ENCODE measurements at places on chromosomes 3 and 15. TPM values are rescaled to one million over a fixed set of nuclear protein-coding genes. Genes with fewer than 3 reads are reported as not detected.

The IMPG2 gene
- 2.4 TPM for total RNA-seq

The ZPLD1 gene
- not detected for total RNA-seq

The HYKK gene
- total RNA-seq: 2.8 TPM

The ACTC1 gene
- total RNA-seq: 19.6 TPM

The MORC1 gene
- not detected for total RNA-seq

The PSTPIP1 gene
- total RNA-seq: 12.4 TPM

DNA sequence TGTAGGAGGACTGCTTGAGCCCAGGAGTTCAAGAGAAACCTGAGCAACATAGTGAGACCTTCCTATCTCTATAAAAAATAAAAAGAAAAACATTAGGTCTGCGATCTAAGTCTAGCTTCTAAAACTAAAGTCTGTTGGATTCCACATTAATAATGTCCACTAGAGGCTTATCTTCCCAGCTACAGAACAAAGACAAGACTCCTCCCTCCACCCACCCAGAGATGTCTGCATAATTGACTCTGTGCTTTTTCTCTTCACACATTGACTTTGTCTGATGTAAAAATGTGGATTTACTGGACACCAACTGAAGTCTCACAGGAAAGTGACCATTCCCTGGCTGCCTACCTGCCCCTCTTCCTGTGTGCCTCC, 91.8 kb downstream of the ATP10A start:
- no peak overlapping the region for H3K27ac ChIP-seq
- peaks cover 6% of the 10 kb centered on the region for H3K4me1 ChIP-seq
- no peaks in the 10 kb centered on the region for H3K36me3 ChIP-seq
- no peak overlapping the region for H3K4me3 ChIP-seq

GRCh38 chr3:16873872-16874271, 10.9 kb upstream of the PLCL2 start:
- H3K4me1 ChIP-seq: peaks cover 3% of the 10 kb centered on the region
- H3K27ac ChIP-seq: no peak overlapping the region
- DNase-seq: no peak
- no peak overlapping the region for H3K4me3 ChIP-seq

- H3K4me3 ChIP-seq: no peak overlapping the region
- peaks cover 5% of the 10 kb centered on the region for H3K36me3 ChIP-seq
- H3K4me1 ChIP-seq: no peaks in the 10 kb centered on the region
Measured at GRCh38 chr3:45362758-45363157, 25.6 kb upstream of the LARS2 start.

- H3K36me3 ChIP-seq: peaks cover 5% of the 10 kb centered on the region
- H3K4me1 ChIP-seq: no peaks in the 10 kb centered on the region
- H3K4me3 ChIP-seq: no peak overlapping the region
- H3K27me3 ChIP-seq: peaks cover 9% of the 10 kb centered on the region
- DNase-seq: no peak
- peak overlapping the region; percentile 38 for H3K27ac ChIP-seq
Measured at GRCh38 chr15:100106732-100107131, 235.0 kb downstream of the ADAMTS17 start.

- DNase-seq: no peak
- no peaks in the 10 kb centered on the region for H3K27me3 ChIP-seq
- peaks cover 2% of the 10 kb centered on the region for H3K4me1 ChIP-seq
- no peak overlapping the region for H3K27ac ChIP-seq
Measured at GRCh38 chr3:164550857-164551256, 527.4 kb downstream of the SI start.

GRCh38 chr3:74066456-74066855, 441.7 kb upstream of the PDZRN3 start:
- no peak for DNase-seq
- H3K4me3 ChIP-seq: no peak overlapping the region
- H3K36me3 ChIP-seq: no peaks in the 10 kb centered on the region
- peaks cover 2% of the 10 kb centered on the region for H3K27me3 ChIP-seq

GRCh38 chr3:126734106-126734723, 30.2 kb downstream of the CHCHD6 start:
- DNase-seq: no peak
- peaks cover 2% of the 10 kb centered on the region for H3K27me3 ChIP-seq
- H3K27ac ChIP-seq: no peak overlapping the region
- H3K36me3 ChIP-seq: peaks cover 19% of the 10 kb centered on the region
- H3K4me1 ChIP-seq: peaks cover 18% of the 10 kb centered on the region

DNA sequence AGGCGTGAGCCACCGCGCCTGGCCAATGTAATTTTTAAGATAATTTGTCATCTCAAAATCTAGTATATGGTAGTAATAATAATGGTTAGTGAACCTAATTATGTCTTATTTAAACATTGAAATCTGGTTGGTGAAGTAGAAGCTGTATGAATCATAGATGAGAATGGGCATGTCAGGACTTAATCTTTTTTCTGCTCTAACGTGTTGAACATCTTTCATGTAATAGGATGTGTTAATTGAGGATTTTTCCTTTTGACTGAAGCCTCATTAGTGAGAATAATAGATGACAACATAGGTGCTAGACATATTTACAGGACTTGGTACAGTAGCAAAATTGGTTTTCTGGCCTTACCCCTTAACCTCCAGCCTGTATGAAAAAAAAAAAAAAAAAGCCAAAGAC, 835.6 kb downstream of the IGSF11 start:
- peaks cover 18% of the 10 kb centered on the region for H3K36me3 ChIP-seq
- DNase-seq: no peak
- H3K4me3 ChIP-seq: no peak overlapping the region

- H3K27me3 ChIP-seq: no peaks in the 10 kb centered on the region
- H3K4me3 ChIP-seq: no peak overlapping the region
- H3K27ac ChIP-seq: no peak overlapping the region
- no peaks in the 10 kb centered on the region for H3K36me3 ChIP-seq
- DNase-seq: no peak
- H3K4me1 ChIP-seq: peaks cover 21% of the 10 kb centered on the region
Measured at GRCh38 chr3:73045391-73045790, 16.1 kb upstream of the EBLN2 start.

DNA sequence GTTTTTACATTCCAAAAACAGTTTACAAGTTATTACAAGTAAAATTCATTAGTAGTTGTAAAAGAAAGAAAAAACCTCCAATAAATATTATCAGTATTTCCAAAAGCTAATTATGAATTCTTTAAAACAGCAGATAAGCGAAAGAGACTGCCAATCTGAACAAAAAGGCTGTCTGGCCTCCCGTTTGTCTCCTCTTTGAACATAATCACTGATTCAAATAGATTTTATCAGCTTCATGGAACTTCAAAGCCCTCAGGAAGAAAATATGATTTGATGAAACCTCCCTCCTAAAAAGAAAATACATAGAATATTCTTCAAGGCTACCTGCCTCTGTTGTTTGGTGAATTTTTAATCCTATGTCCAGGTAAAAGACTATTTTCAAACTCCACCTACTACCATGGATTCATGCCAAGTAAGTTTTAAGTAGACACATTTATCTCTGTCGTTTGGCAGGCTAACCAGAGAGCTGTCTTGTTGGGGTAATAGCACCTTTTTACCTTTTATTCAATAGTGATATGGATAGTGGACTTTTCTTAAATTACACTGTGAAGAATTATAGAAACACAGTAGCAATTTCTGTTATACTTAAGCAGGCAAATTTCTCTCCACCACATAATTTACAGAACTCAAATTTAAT, 35.0 kb downstream of the SATB1 start:
- no peaks in the 10 kb centered on the region for H3K27me3 ChIP-seq
- DNase-seq: no peak
- H3K4me3 ChIP-seq: no peak overlapping the region
- H3K36me3 ChIP-seq: no peaks in the 10 kb centered on the region
- H3K4me1 ChIP-seq: no peaks in the 10 kb centered on the region

GRCh38 chr3:138888560-138888959, 53.8 kb upstream of the PIK3CB start:
- no peak overlapping the region for H3K4me3 ChIP-seq
- no peak for DNase-seq
- no peak overlapping the region for H3K27ac ChIP-seq
- H3K4me1 ChIP-seq: no peaks in the 10 kb centered on the region
- H3K36me3 ChIP-seq: no peaks in the 10 kb centered on the region
- H3K27me3 ChIP-seq: no peaks in the 10 kb centered on the region

- H3K4me3 ChIP-seq: no peak overlapping the region
- H3K4me1 ChIP-seq: no peaks in the 10 kb centered on the region
- DNase-seq: no peak
- no peaks in the 10 kb centered on the region for H3K36me3 ChIP-seq
Measured at GRCh38 chr3:47407237-47407636, 26.4 kb downstream of the PTPN23 start.

- H3K27me3 ChIP-seq: peaks cover 6% of the 10 kb centered on the region
- peak; percentile 65 for DNase-seq
- H3K27ac ChIP-seq: no peak overlapping the region
Measured at GRCh38 chr3:125055331-125055912, 375 bp downstream of the HEG1 start.

GRCh38 chr15:76059320-76060117, at the start of gene TMEM266:
Gene TMEM266, plus strand, starts transcription at chr15:76059985. Its CDS starts 74,279 bp downstream, at chr15:76134264.
- DNase-seq: peak; percentile 73
- H3K27ac ChIP-seq: peak within 1 kb of the TSS; percentile 2
- H3K27me3 ChIP-seq: peaks cover 2% of the 10 kb centered on the region
- H3K36me3 ChIP-seq: no peaks in the 10 kb centered on the region
- H3K4me1 ChIP-seq: no peaks in the 10 kb centered on the region
- peak within 1 kb of the TSS; percentile 82 for H3K4me3 ChIP-seq

DNA sequence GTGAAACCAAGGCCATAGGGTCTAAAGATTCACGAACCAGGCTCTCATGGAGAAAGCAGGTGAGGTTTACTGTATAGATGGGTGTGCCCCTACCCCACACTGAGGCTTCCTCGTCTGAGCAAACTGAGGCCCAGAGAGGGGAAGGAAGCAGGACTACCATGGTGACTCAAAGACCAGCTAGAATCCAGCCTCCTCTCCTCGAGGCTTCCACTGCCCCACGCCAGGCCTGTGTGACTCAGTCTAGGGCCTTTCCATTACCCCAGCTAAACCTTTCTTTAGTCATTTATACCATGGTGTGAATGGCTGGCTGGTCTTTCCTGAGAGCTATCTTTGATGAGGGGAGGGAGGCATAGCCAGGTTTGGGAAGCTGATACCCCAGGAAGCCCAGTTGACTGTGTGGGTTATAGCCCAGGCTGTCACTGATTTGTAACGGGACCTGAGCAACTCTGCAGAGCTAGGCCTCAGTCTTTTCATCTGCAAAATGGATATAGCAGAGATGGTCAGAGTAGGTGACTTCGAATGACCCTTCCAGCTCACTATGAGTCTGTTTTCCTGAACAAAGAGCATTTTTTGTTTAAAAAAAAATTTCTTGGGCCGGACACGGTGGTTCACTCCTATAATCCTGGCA, 3.0 kb upstream of the RHO start:
- no peak for DNase-seq
- H3K4me1 ChIP-seq: peaks cover 9% of the 10 kb centered on the region
- peaks cover 4% of the 10 kb centered on the region for H3K27me3 ChIP-seq

DNA sequence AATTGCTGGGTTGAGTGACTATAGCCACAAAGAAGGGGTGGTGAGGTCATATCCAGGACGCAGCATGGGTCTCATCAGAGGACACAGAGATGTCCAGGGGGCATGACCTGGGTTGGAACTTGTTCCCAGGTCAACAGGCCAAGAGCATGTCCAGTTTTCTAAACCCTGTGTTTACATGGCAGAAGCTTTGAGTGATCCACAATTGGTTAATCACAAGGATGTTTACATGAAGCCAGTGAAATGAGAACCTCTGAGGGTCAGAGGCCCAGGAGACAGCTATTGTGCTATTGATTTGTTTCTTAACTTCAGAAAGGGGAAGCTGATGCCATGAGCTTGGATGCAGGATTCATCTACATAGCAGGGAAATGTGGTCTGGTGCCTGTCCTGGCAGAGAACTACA, 42.2 kb upstream of the TOPBP1 start:
- H3K27ac ChIP-seq: no peak overlapping the region
- no peaks in the 10 kb centered on the region for H3K36me3 ChIP-seq
- H3K27me3 ChIP-seq: no peaks in the 10 kb centered on the region
- no peaks in the 10 kb centered on the region for H3K4me1 ChIP-seq
- no peak overlapping the region for H3K4me3 ChIP-seq
- DNase-seq: no peak

DNA sequence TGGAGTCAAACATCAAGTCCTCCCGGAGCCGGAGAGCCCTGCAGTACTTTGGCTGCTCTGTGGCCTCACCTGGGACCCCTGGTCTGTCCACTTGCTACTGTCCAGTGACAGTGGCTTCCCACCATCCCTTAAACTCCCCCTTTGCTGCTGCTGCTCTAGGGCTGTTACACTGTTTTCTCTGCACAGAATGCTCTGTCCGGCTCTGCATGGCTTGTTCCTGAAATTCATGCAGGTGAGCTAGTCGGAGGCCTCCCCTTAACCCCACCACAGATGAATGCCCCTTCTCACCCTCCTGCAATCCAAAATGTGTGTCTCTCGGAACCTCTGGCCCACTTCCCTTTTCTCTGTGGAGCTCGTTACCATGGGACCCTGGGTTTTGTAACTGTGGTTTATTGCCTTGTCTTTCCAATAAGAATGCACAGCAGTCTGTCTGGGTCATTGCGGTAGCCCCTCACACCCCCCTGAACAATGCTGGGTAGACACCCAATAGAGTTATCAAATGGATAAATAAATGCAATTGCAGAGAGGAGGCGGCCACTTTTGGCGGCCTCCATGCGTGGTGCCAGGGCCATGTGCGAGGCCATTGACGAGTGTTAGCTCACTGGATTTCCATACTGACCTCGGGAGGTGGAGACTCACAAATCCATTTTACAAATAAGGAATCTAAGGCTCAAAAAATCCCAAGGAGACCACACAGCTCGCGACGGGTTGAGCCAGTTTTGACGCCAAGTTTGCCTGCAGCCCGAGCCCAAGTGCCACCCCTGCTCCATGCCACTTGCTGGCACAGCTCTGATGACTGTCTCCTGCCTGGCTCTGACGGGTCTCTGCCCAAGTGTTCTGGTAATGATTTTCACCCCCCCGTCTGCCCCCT, 48.5 kb downstream of the RGMA start:
- peaks cover 9% of the 10 kb centered on the region for H3K36me3 ChIP-seq
- H3K27me3 ChIP-seq: peaks cover 31% of the 10 kb centered on the region
- DNase-seq: peak; percentile 15

DNA sequence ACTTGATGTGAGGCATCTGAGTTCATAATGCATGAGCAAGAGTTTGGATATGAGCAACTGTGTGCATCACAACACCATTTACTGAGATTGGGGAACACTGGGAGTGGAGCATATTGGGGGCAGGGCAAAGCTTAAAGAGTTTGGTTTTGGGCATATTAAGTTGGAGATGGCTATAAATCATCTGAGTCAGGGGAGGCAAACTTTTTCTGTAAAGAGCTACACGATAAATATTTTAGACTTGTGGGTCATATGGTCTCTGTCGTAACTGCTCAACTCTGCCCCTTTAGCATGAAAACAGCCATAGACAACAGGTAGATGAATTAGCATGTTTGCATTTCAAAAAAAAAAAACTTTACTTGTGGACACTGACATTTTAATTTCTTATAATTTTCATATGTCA, 20.0 kb downstream of the ENTPD3 start:
- H3K36me3 ChIP-seq: no peaks in the 10 kb centered on the region
- no peak overlapping the region for H3K27ac ChIP-seq
- no peak overlapping the region for H3K4me3 ChIP-seq
- H3K4me1 ChIP-seq: peaks cover 1% of the 10 kb centered on the region

Data from glutamatergic neuron (in vitro differentiated cells).